ENCODE measurements at places on chromosomes 6 and 20.

DNA sequence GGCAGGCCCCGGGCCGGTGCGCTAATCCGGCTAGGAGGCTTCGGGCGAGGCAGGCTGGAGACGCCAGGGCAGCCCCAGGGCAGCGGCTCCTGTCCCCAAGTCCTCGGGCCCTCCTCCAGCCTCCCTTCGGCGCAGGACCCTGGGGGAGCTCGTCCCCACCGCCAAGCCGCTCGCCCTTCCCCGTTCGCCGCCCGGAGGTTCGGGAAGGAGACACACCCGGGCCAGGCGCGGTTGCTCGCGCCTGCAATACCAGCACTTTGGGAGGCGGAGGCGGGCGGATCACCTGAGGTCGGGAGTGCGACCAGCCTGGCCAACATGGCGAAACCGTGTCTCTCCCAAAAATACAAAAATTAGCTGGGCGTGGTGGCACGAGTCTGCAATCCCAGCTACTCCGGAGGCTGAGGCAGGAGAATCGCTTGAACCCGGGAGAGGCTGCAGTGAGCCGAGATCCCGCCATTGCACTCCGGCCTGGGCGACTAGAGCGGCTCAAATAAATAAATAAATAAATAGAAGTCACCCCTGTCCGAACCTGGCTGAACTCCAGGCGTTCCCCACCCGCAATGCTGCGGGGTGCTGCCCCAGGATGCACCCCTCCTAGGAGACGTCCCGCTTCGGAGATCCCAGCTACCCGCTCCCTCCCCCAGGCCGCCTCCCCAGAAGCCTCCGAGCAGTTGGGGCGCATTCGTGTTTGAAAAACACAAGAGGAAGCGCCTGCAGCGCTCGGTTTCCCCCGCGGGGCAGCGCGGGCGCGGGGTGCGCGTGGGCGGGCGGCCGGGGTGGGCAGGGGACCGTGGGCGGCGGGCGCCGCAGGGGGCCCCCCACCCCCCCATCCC, 27.5 kb downstream of the SERPINB9 start:
- no peak for DNase-seq

DNA sequence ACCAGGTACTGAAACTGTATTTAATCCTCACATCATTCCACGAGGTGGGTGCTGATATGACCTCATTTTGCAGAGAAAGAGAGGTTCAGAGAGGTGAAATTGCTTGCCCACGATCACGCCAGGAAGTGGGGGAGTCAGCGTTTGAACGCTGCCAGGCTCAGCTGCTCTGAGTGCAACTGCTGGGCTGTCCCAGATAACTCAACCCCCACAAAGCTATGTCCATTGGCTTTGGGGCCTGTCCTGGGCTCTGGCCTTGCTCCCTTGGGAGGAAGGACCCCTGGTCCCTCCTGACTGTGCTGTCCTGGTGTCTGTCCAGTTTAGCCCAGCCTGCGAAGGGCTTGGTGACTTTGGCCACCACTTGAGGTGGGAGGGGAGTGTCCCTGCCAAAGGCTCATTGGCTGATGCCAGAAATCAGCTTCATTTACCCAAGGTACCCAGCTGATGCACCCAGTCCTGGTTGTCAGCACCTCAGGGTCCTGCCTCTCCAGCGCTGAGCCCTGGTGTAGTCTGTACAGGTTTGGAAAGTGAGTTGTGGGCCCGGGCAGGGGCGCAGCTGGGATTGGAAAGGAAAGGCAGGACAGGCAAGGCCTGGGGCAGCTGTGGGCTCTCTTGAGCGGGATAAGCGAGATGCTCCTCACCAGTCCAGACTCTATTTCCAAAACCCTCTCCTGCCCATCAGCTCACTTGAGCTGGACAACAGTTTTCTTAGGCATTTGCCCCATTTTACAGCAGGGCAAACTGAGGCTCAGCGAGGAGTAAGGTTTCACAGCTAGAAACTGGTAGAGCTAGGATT, 38.5 kb downstream of the SUN5 start:
- no peak for DNase-seq

GRCh38 chr6:137768935-137769334, 98.1 kb upstream of the TNFAIP3 start:
- DNase-seq = no peak

DNA sequence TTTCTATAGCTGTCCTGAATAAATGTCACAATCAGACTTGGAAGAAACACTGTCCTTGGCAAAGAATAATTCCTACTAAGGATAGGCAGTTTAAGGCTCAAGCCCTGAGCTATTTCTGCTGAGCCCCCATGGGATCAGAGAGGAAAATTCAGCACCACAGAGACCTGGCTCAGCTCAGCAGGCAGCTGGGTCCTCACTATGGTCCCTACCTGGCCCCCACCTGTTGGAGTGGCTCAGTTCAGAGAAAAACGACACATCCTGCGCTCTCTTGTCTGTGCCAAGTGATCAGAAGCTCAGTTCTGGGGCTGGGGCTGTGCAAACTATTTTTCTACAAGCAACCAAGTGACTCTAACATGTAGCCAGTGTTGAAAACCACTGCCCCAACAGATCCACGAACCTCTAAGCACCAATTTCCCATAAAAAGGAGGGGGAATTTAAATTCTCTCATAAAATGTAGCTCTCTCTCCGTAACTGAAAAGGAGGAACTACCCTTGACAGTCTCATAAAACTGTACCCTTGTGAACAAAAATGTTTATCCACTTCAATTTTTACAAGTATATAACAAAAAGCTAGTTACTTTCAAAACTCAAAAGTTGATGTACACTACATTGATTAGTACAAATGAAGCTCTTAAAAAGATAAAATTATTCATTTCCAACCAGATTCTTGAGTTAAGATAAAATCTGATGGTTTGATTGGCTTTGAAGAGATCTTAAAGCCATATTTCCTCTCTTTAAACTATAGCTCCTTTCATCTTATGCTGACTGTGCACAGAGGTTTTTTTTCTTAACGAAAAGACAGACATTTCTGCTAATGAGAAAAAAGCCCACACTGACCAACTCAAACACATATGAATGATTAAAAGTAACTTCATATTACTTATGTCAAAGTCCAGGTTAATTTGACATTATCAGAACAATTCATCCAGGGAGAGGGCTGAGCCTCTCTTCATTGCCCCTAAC, 52.0 kb downstream of the KIF13A start:
- no peak for DNase-seq

- no peak for DNase-seq
Observed at GRCh38 chr6:19736066-19736465, 101.1 kb upstream of the ID4 start.

GRCh38 chr6:17469006-17469832, 75.8 kb downstream of the CAP2 start:
- DNase-seq = no peak

GRCh38 chr6:38637756-38638155, 2.0 kb downstream of the BTBD9 start:
- no peak for DNase-seq

- no peak for DNase-seq
Observed at GRCh38 chr6:170438402-170438753, 114.7 kb downstream of the PSMB1 start.

DNA sequence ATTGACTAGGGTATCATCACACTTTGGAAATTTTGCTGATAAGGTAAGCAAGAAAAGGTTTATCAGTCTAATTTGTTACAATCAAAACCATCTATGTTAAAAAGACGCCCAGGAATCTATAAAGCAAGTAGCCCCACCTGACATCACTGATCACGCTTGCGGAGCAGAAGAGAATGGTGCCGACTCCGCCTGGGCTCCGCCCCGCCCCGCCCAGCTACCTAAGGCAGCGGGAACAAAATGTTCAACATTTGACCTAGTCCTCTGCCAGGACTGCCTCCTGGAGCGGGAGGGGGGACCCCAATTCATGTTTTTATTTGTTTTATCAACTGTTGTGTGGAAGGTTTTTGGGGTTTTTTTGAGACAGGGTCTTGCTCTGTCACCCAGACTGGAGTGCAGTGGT, 520.5 kb downstream of the PREX1 start:
- no peak for DNase-seq

DNA sequence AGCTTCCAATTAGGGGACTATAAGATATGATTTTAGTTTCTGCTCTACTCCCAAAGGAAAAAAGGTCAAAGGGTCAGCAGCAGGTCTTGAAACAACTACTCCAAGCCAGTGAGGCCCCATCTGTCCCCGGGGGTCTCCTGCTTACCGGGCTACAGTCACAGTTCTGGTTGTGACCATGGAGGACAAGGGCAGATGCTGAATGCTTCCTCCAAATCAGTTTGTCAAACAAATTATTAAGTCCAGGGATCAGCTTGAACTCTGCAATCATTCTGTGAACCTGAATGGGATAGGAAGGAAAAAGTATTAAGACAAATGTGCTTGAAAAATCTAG, 60.2 kb downstream of the MYH7B start:
- no peak for DNase-seq

- no peak for DNase-seq
Observed at GRCh38 chr20:20401991-20402390, 34.1 kb downstream of the INSM1 start.

DNA sequence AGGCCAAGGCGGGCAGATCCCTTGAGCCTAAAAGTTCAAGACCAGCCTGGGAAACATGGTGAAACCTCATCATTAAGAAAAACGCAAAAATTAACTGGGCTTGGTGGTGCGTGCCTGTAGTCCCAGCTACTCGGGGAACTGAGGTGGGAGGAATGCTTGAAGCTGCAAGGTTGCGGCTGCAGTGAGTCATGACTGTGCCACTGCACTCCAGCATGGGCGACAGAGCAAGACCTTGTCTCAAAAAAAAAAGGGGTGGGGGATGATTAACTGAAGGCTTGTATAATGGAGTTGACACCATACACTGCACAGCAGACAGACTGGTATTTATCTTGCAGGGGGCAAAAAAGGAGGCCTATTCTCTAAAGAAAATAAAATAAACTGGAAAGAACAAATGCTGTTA, 27.7 kb downstream of the SRPK1 start:
- DNase-seq = no peak

DNA sequence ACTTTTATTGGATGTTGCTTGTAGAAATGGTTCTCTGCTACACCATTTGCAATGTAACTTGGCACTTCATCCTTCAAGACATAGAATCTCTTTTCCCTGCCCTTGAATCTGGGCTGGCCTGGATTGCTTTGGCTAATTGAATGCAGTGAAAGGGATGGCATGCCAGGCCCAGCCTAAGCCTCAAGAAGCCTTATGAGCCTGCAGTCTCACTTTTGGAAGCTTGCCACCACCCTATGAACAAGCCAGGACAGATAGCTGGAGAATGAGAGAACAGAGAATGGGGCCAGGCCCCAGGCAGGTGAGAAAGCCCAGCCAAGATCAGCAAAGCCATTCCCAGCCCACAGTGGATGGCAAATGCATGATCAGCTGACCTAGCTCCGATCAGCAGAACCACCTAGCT, 350.7 kb upstream of the RNF24 start:
- DNase-seq = no peak

DNA sequence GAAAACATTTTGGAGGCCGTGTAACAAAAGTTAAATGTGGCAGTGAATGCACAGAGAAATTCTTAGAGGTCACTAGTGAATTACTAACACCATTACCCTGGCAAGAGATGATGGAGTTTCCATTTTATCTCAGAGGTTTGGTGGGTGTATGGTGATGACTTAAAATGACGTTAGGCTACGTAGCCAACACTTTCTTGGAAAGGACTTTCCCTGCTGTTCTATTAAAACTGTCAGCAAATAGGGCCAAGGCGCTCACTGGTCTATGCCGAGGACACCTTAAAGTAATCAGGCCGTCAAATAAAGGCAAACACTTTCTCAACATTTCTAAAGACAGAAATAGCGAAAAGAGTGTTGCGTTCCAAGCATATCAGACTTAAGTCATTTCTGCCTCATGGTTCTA, 160.8 kb downstream of the GMPR start:
- no peak for DNase-seq

GRCh38 chr6:17064975-17065374, 36.9 kb upstream of the STMND1 start:
- DNase-seq = no peak

GRCh38 chr20:41145821-41146620, 8.7 kb downstream of the PLCG1 start:
- DNase-seq = no peak

DNA sequence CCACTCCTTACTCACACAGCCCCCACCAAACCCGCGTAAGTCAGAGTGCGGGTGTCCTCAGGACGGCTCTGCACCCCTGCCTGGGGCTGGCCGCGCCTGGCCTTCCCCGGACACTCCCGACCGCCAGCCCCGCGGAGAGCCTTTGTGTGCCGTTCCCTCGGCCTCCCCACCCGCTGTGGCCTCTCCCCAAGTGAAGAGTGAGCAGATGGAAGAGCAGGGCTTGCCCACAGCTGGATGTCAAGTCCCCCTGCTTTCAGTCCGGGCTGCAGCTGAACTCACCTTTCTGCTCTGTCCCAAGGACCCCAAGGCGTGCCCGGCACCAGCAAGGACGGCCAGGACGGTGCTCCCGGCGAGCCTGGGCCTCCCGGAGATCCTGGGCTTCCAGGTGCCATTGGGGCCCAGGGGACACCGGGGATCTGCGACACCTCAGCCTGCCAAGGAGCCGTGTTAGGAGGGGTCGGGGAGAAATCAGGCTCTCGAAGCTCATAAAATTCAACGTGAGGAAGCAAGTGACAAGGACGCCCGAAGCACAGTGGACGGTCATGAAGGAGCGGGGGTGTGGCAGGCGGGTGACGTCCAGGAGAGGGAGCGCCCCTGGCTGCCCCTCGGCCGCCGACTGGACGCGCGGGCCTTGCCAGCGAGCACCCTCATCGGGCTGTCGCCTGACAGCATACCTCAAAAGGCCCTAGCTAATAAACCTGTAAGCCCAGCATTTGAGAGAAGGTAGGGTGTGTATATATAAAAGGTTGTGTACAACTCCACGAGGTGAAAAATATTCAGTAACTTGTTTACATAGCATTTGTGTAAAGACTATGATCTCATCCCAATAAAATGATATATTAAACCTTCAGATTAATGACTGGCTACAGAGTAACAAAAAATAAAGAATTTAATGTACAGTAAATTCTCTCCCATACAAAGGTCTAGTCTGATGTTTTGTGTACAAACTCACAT, 21.1 kb downstream of the TCFL5 start:
- DNase-seq = no peak

DNA sequence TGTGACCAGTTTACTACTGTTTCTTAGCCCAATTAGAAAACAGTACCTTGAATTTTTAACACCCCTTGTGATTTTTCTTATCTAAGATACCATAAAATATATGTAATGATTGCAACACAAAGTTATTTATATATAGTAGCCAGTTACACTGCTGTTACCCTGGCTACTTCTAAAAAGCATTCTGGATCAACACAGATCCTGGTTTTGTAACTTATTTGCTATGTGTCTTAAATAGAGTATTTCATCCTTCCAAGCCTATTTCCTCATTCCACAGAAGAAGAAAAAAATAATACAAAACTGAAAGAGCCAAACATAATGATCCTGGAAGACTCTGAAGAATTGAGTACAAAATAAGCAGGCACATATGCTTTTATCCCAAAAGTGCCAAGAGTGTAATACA, 19.0 kb upstream of the GSTA4 start:
- DNase-seq = no peak

Measured in GDM1 (cell line).